ENCODE measurements at places on chromosomes 1 and 21. TPM values are rescaled to one million over a fixed set of nuclear protein-coding genes. Genes with fewer than 3 reads are reported as not detected.

DNA sequence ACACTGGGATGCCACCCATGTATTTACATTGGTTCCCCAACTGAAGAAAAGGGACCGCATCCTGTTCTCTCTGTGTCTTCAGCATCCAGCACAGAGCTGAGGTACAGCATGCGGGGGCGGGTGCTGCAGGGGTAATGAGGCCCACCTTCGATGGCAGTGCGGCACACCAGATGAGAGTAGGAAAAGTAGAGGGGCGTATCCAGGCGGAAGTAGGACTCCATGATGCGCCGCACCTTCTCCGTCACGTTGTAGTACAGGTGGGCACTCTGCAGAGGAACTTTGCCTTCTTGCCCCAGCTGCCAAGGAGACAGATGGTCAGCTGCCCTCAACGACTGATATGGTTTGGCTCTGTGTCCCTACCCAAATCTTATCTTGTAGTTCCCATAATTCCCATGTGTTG, 10.0 kb upstream of the CLDN19 start:
- DNase-seq = no peak

DNA sequence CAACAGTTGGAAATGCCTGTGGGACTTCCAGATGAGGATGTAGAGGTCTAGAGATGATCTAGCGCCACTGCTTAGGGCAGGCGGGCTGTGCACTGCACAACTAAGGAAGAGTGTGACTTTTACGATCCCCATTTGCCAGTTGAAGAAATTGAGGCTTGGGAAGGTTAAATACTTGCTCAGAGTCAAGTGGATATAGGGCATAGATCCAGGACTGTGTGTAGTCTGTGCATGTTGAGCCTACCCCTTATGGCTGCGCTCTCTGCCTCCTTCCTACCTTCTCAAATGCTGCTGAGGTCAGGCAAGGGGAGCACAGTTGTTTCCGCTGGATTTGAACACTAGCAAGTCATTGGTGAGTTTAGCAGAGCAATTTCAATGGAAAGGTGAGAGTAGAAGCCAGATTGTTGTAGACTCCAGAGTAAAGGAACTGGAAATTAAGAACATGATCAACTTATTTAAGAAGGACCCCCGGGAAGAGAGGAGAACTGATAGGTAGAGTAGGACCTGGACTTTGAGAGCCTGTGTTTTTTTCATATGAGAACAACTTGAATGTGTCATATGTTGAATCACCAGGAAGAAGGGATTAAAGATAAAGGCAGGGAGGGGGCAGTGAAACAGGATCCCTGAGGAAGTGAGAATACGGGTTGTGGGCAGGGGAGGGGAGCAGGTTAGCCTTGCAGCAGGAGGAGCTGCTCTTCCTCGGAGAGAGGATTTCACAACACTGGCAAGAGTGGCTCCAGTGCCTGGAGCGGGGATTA, 2.7 kb downstream of the CAPN2 start:
- DNase-seq = no peak

GRCh38 chr1:162663589-162664106, 31.4 kb downstream of the DDR2 start:
- no peak for DNase-seq

DNA sequence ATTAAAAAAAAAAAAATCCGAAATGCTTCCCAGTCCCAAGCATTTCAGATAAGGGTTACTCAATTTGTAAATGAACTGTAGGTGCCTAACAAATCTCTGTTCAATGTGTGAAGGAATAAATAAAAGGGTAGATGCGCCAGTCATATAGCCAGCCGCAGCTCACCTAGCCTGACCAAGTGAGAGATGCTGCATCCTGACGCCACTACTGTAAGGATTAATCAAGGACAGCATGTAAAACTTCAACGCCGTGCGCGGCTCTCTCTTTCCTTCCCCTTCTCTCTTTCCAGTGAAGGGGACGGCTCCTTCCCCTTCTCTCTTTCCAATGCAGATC, 441 bp downstream of the PPT1 start:
- no peak for DNase-seq

DNA sequence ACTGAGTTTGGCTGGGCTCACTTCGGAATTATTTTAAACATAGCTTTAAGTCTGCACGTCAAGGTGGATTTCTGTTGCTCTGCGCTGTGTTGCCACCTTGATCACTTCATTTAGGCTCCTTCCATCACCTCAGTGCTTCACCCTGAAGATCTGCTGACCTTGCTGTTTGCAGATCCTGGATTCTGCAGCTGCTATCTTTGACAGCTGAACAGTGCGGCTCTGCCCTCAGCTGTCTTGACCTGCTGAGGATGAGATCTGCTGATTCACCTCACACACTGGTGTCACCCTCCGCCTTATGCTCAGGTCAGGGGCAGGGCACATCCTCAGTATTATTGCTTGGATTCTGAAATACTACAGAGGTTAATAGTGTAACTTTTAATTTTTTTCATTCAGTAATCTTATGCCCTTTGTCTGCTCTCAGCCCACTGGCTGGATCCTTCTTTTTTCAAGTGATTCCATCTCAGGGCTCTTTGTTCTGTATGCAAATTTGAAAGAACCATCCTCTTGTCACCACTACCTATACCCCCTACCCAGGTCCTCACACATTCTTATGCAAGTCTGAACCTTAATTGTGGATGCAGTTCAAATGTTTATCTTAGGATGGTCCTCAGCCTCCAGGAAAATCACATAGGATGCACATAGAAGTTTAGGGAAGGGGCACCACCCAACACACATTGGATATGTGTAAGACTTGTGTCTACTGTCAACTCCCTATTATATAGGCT, 364.0 kb downstream of the OLFM3 start:
- no peak for DNase-seq

DNA sequence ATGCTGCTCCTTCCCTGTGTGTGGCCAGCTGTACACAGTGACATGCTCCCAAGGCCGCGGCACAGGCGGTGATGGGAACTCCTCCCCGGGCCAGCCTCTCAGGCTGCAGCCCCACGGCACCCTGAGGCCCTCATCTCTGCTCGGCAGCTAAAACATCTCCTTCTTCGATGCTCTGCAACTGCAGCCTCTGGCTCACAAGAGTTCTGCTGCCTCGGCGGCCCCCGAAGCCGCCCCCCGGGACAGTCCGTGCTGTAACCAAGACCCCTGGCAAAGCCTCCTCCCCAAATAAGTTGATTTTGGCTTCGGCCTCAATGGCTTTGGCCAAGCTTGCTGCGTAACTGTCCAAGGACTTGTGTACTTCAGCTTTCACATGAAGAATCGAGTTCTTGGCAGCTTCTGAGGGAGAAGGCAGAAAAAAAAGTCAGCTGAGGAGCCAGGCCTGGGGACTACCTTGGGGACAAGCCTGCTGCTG, 51.3 kb downstream of the GPR161 start:
- no peak for DNase-seq

DNA sequence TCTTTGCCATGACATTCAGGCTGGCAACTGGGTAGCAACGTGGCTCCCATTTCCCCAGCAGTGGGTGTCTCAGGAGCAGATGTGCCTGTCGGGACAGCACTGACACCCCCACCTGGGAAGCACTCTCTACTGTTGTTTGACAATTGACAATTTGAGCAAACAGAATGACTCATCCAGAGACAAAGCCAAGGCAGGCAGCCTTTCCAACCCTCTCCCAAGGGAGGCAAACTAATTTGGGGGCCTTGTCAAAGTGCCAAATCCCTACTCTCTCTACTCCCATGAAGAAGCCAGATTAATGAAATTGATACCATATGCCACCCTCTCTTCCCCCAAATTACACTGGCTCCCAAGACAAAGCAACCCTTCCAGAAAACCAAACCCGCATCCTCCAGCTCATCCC, 65.6 kb downstream of the GRIK3 start:
- DNase-seq = no peak

- DNase-seq = no peak
These were observed 31.1 kb downstream of the TMEM50A start for GRCh38 chr1:25369241-25369640.

DNA sequence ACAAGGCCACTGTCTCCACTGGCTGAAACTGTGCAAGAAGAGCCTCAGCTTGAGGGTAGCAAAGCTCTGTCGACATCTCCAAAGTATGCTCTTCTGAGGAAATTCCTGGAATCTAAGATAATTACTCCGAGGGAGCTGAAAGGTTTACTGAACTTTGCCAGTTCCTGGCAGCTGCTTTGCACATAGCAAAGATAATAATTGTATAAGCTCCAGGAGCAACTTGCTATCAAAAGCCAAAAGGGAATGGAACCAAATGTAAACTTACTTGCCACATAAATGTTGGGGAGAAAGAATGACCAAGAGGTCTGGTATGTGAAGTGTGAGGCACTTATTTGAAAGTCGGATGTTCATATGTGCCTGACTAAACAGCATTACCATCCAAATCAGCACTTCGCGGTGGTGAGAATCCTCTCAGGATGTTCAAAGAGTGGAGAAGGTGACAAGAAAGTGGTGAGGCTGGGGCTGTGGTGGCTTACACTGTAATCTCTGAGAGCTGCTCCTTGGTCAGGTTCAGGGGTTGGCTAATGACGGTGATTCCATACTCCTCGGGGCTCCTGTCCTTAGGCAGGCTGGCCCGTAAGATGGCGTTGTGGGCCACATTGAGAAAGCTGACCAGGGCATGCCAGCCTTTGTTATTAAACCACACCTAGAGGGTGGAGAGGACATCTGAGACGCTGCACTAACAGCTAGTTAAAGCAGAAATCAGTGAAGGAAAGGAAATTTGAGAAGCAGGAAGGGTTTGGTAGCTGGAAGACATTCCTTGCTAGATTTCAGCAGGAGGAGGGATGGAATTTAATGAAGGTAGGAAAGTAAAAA, 100.0 kb downstream of the ABCA4 start:
- no peak for DNase-seq

DNA sequence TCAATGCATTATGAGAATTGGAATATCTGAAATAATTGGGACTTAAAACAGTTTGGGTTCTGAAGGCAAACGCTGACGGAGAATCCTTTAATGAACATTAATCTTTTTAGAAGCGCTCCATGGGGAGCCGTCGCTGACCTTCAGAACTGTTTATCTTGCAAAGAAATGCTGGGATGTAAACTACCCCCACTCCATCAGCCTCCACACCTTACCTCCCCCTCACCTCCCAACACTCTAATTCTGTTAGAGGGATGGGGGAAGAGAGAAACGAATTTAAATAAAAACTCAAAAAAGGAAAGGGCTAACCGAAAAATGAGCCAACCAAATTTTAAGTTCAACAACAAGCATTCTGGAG, 44.1 kb upstream of the DNAJC6 start:
- no peak for DNase-seq

GRCh38 chr1:28163496-28164161, 12.9 kb downstream of the PTAFR start:
- DNase-seq = no peak

DNA sequence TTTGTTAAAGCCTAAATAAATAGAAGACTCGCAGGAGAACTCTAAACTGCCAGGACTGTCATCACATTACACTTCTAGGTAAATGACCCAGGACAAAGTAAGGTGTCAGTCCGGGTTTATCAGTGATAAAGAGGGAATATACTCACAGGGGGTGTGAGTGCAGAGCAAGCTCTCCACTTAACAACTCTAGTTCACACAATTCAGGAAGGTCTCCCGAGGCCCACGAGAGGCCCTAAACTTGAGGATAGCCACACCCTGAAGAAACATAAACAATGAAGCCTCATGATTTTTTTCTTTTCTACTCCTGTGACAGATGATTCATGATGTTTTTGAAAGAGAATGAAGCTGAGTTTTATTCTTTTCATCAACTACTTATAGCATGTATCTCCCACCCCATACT, 65.6 kb upstream of the EXO1 start:
- no peak for DNase-seq

GRCh38 chr1:89739013-89739843, 81.6 kb upstream of the LRRC8D start:
- no peak for DNase-seq

DNA sequence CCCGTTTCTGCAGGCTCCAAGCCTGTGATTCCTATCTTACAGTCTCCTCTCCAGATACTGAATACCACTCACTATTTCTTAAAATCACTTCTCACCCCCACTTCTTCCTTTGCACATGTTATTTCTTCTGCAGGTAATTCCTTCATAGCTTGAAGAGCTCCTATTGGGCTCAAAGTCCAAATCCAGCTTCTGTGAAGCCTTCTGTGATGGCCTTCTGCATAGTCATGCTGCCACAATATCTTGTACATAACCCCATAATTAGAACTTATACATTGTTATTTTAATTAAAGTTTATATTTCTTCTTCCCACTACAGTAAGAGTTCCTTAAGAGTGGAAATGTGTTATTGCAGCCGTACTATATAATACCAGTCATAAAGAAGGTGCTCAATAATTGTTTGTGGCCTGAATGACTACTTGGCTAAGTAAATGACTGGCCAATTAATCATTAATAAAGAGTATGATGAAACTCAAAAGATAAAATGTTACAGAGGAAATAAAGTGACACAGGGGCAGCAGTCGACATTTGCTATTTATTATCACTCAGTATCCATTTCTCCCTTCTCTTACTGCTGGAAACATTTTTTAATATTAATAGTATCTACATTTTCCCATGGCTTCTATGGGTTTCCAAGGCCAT, 886.6 kb downstream of the TTLL7 start:
- DNase-seq = no peak

GRCh38 chr1:44045064-44045463, 13.8 kb upstream of the SLC6A9 start:
- DNase-seq = no peak

- DNase-seq = no peak
These were observed 8.0 kb upstream of the LELP1 start for GRCh38 chr1:153195216-153195615.

The GSTM3 gene
- total RNA-seq = 0.55 TPM

The KCNN3 gene
- 1.1 TPM for total RNA-seq

The TRABD2B gene
- not detected for total RNA-seq

The TNNI3K gene
- not detected for total RNA-seq

The SLC45A3 gene
- 7.4 TPM for total RNA-seq

The C1orf226 gene
- total RNA-seq = not detected

The GBP6 gene
- total RNA-seq = not detected

The GLIS1 gene
- not detected for total RNA-seq

The ATP6V1G3 gene
- total RNA-seq = not detected

Measured in activated B cell treated with CpG ODN at 0.5 μM for 24 hours (primary cell).